ENCODE measurements at places on chromosomes 13 and 19.

DNA sequence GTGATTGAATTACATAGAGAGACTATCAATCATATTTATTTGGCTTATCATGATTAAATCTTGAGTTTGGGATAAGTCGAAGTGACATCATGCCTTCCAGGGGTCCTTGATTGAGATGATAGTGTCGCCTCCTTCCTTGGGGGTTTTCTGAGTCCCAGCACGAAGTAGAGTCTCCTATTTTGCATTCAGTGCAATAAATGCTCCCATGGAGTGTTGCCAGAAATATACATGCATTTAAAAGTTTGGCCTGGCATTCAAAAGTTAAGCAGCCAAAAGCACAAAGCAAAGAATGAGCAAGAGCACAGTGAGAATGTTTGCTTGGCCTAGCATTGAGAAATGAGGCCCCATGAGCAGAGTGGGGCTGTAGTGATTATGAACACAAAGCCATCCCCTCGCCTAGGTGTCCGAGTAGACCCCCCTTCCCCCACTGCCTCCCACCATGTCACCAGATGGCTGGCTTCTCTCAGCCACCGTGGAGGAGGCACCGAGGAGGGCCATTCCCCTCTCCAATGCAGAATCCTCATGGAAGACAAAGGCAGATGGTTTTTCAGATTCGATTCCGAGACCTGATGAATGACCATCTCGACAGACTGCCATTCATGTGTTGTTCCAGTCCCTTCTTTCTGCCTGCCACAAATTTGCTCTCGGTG is 58.8 kb upstream of the UBL3 start:
- no peak for DNase-seq

DNA sequence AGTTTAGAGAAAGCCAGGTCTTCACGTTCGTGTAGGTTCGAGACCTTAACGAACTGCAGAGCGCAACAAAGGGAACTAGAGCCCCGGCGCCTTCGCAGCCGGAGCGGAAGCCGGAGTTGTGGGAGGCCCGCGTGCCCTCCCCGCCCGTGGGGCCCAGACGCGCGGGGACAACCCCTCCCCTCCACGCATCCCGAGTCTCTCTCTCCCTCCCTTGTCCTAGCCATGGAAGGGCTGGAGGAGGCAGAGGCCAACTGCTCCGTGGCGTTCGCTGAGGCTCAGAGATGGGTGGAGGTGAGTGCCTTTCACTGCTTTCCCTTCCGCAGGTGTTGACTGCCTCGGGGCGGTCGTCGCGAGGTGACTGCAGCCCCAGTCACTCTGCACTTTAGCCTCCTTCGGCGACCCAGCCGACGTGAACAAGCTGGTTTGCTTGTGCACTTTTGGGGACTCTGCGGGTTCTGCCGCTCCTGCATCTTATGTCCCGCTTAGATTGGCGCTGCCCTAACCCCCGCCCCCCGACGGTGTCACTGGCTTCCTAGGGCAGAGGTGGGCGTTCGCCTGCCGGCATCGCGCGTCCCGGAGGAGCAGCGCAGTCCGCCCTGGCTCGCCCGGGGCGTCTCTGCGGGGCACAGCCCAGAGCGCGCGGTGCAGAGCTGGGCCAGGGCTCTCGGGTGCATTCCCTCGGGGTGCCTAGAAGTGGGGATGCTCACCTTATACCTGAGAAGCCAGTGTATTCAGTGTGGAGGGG is 478 bp downstream of the LMO7 start:
- DNase-seq: peak; percentile 29

DNA sequence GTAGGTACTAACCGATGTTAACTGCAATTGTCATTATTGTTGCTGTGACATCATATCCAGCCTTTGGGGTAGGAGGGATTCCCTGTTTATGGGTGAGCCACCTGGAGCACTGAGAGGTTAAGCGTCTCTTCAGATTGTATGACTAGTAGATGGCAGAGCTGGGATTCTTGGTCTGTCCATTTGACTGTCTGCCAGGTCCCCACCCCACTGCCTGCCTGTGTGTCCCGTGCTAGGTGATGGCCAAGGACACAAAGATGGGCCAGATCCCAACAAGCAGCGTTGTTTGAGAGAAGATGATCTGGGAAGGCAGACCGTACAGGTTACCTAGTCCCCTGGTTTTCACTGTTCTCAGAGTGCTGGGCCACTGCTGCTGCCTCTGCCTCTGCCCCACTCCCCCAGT is 16.6 kb downstream of the PPP2R1A start:
- DNase-seq: no peak

- no peak for DNase-seq
These were observed 2.1 kb downstream of the ATP12A start for GRCh38 chr13:24682353-24682752.

DNA sequence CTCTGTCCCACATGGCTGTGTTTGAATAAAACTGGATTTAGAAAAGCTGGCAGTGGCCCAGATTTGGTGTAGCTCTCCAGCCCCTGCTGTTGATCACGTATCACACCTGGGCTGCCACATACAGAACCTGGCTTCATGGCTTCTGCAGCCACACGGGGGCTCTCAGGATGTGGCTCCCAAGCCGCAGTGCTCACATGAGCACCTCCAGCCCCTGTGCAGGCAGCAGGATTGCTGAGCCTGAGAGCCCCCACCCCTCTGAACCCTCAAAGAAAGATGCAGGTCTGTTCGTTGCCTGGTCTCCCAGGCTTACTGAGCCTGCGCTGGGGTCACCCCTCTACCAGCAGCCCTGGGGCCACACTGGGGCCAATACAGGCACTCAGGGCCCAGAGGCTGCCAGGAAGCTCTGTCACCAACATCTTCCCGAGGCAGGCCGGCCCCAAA is 2.7 kb downstream of the PLEKHF1 start:
- no peak for DNase-seq

- no peak for DNase-seq
These were observed 721 bp downstream of the TNFSF11 start for GRCh38 chr13:42574435-42575311.

- peak; percentile 40 for DNase-seq
These were observed 2.2 kb downstream of the TSC22D1 start for GRCh38 chr13:44573790-44574465.

GRCh38 chr19:3365836-3366752 is at the start of gene NFIC:
Gene NFIC (plus strand): TSS chr19:3366583. CDS start chr19:3366637, 54 bp downstream.
- no peak for DNase-seq

DNA sequence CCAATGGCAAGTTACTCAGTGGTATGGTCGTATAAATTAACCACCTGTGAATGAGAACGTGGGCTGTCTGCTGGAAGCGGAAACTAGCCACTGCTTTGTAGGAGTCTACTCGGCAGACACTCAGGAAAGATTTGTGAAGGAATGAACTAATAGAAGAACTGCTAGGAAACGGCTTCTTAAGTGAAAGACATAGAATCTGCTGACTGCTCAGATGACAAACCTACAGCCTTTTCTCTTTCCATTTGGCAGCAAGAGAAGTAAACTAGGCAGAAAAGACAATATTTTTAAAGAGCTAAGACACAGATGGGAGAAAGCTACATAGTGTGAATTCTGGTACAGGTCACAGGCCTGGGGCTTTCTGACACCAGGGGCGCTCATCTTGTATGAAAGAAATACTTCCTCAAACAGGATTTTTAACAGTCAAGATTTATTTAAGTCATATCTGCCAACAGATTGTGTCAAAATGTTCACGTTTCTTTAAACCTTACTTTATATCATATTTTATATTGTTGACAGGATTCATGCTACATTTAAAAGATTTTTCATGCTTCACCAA is 78.4 kb downstream of the MIPEP start:
- no peak for DNase-seq

DNA sequence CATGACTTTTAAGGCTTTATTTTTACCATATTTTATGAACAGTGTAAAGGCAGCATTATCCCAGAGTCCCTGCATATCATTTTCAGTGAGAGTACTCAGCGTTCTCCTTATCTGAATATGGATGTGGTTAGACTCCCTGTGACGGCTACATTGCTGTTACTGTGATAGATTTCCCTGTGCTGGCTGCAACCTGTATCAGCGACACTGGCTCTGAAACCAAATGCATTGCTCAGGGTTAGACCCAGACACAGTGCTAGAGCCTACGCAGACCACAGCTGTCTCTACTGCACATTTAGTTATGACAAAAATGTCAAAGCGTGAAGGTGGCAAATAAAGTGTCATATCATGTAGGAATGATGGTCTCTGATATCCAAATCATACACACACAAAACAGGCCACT is 138.0 kb downstream of the ENOX1 start:
- no peak for DNase-seq

GRCh38 chr13:99178636-99179035 is 22.0 kb upstream of the UBAC2 start:
- no peak for DNase-seq

GRCh38 chr19:32313569-32314265 is 31.7 kb upstream of the ZNF507 start:
- no peak for DNase-seq

DNA sequence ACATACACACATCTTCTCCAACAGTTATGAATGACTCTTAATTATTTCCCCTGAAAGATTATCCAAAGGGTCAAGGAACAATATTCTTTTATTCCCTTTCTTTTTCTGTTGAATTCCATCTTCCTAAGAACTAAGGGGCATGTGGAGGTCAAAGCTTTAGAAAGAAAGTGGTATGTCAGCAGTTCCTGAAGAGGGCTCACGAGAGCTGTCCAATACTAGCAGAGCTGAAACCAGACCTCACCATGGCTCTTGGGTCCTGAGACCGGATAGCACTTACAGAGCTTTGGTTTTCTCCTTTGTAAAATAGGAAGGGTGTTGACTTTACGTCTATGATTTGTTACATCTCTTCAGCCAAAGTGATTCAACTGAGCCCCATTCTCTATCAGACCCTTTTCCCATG is 109.8 kb upstream of the FREM2 start:
- no peak for DNase-seq

- DNase-seq: no peak
These were observed 1.0 kb upstream of the HAMP start for GRCh38 chr19:35281303-35281702.

- DNase-seq: no peak
These were observed 71.7 kb downstream of the STK24 start for GRCh38 chr13:98505217-98505616.

DNA sequence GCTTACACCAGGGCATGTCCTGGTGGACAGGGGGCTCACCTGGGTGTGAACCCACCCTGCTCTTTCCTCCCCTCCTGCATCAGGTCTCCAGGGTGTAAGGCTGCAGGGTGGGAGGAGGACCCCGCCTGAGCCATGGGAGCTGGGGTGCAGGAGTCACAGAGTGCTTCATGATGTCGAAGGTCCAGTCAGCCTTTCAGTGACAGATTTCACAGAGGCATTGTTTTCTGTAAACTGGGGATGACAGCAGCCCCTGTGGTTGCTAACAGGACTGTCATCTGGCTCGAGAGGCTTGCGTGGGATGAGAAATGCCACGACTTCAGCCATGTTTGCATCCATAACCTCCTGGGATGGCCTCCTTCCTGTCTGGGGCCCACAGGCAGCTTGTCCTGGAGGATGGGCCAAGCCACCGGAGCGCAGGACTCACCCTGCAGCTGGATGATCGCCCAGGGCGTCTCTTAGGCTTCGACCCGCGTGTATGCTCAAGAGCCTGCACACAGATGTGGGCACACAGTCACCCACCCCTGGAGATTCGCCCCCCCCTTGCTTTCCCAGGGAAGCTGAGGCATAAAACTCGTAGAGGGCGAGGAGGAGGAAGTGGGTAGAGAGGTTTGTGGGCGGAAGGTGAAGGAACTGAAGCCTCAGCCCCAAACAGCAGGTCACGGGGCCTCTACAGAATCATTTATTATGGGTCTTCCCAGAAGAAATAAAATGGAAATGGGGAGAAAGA is 4.9 kb downstream of the NANOS3 start:
- no peak for DNase-seq

GRCh38 chr13:46913757-46914156 is 16.9 kb upstream of the HTR2A start:
- no peak for DNase-seq

- DNase-seq: no peak
These were observed 70.6 kb downstream of the IER2 start for GRCh38 chr19:13220847-13221246.

DNA sequence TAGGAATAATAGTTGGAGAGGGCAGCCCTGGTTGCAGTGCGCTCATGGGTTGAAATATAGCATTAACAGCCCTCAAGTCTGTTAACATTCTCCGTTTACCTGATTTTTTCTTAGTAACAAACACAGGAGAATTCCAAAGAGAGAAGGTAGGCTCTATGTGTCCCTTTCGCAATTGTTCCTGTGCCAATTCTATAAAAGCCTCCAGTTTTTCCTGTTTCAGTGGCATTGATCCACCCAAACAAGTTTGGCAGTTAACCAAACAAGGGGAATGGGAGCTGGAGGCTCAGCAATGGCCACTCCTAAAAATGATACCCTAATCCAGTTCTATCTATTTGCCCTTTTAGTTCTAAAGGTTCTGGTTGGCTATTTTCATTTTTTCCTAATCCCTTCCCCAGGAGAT is 151.6 kb downstream of the ZNF486 start:
- no peak for DNase-seq

DNA sequence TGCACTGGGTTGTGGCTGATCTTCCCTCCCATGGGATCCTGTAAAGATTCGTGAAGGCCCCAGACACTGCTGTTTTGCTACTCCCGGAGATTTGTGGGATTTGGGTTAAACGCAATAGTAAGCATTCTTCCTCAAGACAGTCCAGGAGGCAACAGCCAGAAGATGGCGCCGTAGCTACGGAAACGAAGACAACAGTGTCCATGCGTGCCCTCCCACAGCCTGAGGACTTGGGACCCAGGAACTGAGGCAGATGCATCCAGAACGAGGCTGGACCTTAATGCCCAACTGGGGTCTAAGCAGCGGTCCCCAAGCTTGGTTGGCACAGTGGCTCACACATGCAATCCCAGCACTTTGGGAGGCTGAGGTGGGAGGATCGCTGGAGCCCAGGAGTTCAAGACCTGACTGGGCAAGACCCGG is 57.6 kb upstream of the ZNF507 start:
- no peak for DNase-seq

GRCh38 chr13:21047591-21048282 is 13.6 kb downstream of the LATS2 start:
- no peak for DNase-seq

- no peak for DNase-seq
These were observed 167.1 kb downstream of the ZNF536 start for GRCh38 chr19:30539315-30539714.

DNA sequence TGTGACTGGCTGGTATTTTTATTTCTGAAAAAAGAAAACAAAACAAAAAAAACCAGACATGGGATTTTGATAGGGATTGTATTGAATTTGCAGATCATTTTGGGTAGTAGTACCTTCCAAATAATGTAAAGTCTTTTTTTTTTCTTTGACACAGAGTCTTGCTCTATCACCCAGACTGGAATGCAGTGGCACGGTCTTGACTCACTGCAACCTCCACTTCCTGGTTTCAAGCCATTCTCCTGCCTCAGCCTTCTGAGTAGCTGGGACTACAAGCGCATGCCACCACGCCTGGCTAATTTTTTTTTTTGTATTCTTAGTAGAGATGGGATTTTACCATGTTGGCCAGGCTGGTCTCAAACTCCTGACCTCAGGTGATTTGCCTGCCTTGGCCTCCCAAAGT is 4.2 kb downstream of the ZNF101 start:
- no peak for DNase-seq

- no peak for DNase-seq
These were observed 175.2 kb downstream of the PAN3 start for GRCh38 chr13:28313579-28313978.

Data from 8988T (cell line).